Inflammatory macrophage treated with lipopolysaccharide for 4 hours (primary cell): ENCODE measurements at places on chromosomes 5 and 9.
A peak's percentile ranks its signal among the peaks of the same experiment; 100 is the strongest.

GRCh38 chr9:13160051-13160450, 119.4 kb downstream of the MPDZ start:
- no peak for DNase-seq

- peak; percentile 52 for DNase-seq
These were observed 29.7 kb downstream of the TEX10 start for GRCh38 chr9:100322954-100323536.

DNA sequence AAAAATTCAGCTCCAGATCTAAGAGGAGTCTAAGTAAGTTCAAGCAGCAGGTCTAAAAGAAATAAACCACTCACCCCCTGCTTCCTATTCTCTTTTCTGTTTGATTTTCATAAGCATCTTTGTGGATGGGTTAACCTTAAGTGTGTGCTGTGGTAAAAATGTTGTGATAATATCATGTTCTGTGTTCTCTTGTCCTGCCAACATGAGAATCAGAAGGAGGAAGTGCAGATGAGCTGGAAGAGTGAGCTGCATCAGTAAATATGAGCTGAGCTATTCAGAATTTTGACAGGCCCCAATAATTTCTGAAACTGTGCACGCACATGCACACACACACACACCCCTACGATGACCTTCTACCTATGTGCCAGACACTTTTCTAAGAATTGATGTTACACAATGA, 186.5 kb upstream of the ANKRD55 start:
- no peak for DNase-seq

GRCh38 chr5:54741711-54742110, 224.2 kb downstream of the SNX18 start:
- peak; percentile 21 for DNase-seq

DNA sequence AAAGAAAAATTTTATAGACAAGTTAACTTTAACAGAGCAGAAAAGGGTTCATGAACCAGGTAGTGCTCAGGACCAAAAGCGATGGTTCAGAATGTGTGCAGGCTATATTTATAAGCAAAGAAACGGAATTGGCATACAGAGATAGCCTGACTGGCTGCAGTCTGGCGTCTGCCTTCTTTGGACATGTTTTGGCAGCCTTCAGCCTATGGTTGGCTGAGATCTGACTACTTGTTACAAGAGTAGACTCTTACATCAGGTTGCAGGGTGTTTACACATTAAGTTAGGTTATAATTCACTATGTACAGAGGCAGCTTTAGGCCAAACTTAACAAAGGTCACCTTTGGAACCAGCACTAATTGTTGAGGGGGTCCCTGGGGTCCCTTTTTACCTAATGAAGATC, 7.0 kb downstream of the NOP16 start:
- DNase-seq: no peak

DNA sequence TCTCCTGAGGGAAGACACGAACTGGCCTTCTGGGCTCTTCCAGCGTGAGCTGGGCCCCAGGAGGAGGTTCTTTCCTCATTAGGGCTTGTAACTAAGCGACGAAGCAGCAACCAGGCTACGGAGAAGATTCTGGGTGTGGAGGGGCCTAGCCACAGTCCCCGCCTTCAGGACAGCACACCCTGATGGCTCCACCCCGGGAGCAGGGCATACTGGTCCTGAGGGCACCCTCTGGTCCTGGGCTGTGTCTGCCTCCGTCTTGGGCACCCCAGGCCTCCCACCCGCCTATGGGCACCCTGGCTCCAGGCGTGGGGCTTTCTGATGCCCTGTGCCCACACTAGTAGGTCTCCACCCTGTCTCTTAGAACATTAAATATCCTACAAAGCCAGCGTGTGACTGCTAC, 136.4 kb downstream of the OLFM1 start:
- DNase-seq: no peak

DNA sequence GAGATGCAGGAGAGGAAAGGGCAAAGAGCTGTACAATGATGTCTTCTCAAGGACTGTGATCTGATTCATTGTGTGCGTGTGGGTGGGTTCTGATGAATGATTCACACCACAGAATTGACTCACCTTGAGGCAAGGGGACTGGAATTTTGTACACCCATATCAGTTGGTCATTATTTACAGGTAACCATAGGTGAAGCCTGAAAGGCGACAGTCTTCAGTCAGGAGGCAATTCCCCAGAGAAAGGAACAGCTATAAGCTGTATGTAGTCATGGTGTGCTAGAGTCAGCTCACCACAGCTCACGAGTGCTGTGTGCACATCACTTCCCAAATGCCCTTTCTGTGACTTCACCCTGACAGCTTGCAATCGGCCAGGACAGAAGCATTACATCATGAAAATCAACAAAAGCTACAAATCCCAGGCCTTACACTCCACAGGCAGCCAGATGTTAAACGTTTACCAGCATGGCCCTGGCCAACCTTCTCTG, 87.6 kb upstream of the RPS23 start:
- DNase-seq: peak; percentile 79

GRCh38 chr9:93059011-93059714, 662 bp downstream of the SUSD3 start:
- DNase-seq: peak; percentile 49

- DNase-seq: no peak
These were observed 11.7 kb downstream of the KCNV2 start for GRCh38 chr9:2729003-2729402.

- DNase-seq: no peak
These were observed 15.0 kb upstream of the IL31RA start for GRCh38 chr5:55836191-55836590.

- DNase-seq: no peak
These were observed 145.6 kb downstream of the HSD17B3 start for GRCh38 chr9:96156171-96156974.

DNA sequence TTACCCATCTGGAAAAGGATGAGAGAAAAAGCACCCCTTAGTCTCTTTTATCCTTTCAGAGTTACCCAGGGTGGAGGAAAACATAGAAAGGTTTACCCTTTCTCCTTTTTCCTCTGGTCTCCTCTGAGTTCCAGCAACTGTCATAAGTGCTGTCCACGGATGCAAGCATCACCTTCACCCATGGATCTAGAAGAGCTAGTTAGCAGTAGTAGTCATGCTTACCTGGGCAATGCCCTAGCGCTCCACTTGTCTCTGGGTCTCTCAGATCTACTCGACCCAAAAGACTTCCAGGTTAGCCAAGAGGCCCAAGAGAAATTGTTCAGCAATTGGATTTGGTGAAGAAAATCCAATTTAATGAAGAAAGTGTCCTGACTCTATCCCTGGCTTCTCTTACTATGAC, 656.2 kb upstream of the PTPRD start:
- DNase-seq: no peak

- no peak for DNase-seq
These were observed 32.6 kb downstream of the PAX5 start for GRCh38 chr9:37001459-37001858.

GRCh38 chr5:3197304-3198073, 398.1 kb upstream of the IRX1 start:
- DNase-seq: no peak
